ENCODE measurements at places on chromosomes 11 and 22. TPM values are rescaled to one million over a fixed set of nuclear protein-coding genes. Genes with fewer than 3 reads are reported as not detected.

GRCh38 chr11:64285885-64286800 lies 495 bp downstream of the GPR137 start:
- DNase-seq = peak; percentile 63

The OSBP2 gene
- total RNA-seq = 34.6 TPM

DNA sequence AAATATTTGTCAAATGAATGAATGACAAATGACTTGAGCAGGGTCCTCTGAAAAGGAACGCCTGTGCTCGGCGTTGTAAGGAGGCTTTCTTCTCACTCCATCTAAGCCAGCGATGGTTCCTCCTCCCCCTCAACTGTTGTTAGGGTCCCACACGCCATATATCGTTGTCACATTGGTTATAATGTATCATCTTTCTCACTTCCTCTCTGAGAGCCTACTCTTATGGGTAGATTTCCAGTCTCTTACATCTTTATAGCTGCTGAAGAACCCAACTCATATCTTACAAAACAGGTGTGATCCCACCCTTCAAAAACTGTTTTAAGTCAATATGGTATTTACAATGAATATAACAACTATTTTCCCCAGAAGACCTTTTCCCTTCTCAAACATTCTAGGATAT lies 81.5 kb downstream of the NAV2 start:
- DNase-seq = no peak

The GALNT18 gene
- total RNA-seq = 44.6 TPM

DNA sequence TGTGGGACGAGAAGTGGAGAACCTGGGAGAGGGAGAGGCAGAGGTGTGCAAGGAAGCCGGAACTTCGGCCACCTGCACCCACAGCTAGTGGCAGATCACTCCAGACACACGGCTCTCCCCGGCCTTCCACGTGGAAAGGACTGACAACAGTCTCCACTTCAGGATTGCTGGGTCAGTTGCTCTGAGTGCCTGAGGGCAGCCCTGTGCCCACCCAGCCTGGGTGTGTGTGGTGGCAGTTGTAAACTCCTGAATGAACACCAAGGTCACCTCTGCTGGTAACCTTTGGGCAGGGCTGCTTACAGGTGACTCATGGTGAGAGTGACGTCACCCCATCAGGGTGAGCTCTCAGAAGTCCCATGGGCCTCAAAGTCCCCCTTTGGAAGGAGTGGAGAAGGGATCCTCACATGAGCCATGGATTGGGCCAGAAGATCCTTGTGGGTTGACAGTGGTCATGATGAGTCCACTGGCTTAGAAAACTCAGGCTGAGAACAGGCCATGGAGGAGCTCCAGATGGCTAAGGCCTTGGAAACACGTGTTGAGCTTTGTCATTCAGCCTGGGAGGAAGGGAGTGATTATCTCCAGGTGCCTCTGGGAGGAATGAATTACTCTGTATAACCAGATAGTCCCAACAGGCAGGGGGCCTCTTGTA lies 71.3 kb downstream of the BCR start:
- no peak for DNase-seq

DNA sequence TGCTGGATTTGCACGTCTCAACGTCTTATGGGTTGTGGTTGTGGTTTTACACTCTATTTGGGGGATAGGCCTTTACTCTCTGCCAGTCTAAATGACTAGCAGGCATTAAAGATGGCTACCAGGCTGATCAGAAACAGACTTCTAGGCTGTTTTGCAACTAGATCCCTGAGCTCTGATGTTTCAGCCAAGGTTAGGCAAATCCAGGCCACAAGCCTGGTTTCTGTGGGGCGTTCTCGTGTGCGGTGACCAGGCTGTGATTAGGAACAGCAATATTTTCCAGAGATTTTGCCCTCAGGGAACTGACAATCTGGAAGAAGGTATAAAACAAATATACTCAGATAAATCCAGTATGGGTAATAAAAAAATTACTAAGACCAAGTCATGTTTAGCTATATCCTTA lies 502.4 kb downstream of the INSC start:
- no peak for DNase-seq

GRCh38 chr22:49626361-49627216 lies 201.1 kb downstream of the BRD1 start:
- no peak for DNase-seq

The KCNJ4 gene
- 78.8 TPM for total RNA-seq

GRCh38 chr11:120061761-120062560 lies 76.0 kb downstream of the TRIM29 start:
- DNase-seq = peak; percentile 31

GRCh38 chr22:50306753-50307749 lies at the start of gene PLXNB2:
TSS of gene PLXNB2 (minus strand) at chr22:50307646. CDS start at chr22:50290584, 17,062 bp downstream.
- peak; percentile 73 for DNase-seq

DNA sequence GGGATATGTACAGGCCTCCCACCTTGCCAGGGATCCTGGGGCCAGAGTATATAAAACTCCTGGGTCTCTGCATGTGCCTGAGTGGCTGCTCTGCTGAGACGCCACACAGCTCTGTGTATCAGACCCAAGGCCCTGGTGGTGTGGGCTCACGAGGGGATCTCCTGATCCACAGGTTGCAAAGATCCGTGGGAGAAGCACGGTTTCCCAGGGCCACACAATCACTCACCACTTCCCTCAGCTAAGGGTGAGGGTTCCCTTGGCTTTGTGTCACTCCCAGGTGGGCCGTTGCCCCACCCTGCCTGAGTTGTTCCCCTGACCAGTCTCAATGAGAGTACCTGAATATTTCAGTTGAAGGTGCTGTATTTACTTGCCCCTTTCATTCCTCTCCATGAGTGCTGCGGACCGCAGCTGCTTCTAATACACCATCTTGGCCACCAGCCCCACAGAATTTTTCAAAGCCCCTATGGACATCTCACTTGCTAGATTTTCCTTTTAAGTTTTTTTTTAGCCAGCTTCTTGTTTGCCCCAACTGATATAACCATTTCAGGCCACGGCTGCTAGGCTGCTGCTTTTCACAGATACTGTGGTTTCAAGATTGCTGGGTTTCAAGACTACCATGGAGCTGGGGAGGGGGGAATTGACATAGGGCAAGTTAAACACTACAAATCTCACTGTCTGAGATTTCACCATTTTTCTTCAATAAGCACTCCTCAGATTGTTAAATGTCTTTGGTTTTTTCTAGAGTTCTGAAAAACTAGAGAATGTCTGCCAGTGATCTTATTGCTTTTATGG lies 13.7 kb upstream of the DEPDC7 start:
- no peak for DNase-seq

DNA sequence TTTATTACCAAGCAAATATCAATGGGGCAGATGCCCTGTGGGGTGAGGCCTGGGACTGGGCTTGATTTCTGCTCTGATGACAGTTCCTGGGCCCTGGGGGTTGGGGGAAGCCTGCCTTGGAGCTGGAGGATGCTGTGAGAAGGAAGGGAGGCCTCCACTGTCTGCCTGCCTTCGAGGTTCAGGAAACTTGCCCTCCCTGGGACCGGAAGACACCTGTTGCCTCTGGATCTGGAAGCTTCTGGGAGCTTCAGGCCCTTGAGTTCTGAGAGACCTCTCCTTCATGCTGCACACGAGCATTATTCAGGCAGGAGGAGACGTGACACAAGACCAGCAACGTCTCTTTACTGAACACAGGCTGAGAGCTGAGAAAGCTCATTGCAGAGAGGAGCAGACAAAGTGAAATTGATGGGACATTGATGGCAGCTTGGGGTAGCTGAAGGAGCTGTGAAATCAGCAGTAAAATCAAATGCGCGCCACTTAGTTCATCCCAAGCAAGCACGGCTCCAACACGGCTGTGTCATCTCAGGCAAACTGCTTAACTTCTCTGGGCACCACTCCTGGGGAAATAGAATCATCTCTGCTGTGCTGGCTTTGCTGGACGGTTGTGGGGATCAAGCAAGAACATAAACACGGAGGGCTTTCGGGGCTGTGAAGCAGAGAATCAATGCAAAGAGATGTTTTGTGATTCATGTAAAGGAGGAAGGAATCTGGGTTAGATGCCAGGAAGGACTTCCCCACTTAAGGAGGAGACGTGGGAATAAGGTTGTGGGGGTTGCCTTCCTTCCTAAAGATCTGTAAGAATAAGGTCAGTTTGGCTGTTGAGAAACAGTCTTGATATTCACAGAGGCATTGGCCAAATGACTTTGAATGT lies 64.5 kb downstream of the TP53I11 start:
- no peak for DNase-seq

DNA sequence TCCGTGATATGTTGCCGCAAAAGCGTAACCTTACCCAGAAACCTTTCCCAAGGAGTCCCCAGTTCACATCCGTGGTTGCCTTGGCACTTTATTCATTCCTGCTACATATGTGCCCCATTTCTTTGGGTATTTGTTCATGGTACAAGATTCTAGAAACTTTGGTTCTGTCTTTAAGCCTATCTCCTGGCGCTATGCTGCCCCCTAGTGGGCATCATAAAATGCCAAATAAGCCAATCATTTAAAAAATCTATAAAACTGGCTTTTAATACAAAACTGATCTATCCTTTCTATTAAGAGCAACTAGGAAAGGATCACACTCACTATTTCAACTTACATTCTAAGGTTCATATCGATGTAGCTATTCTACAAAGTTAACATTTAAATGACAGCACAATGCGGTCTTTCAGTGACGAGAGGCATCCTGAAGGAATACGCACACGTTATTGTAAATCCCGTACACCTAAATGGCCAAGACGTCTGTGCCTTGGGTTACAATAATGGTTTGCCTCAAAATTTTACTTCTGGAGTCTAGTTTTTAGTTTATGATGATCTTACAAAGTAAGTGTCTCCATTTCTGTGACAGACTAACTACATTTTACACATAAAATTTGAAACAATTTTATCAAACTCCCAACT lies 16.2 kb downstream of the PIWIL3 start:
- peak; percentile 45 for DNase-seq
